ENCODE measurements at places on chromosomes 3 and 15.

- DNase-seq, result no peak
These were observed 103.1 kb upstream of the TLE3 start for GRCh38 chr15:70200511-70201424.

GRCh38 chr3:72058493-72059081, 273.6 kb upstream of the PROK2 start:
- DNase-seq, result no peak

GRCh38 chr3:94431876-94432570, 369.2 kb downstream of the NSUN3 start:
- no peak for DNase-seq

GRCh38 chr3:54736459-54736858, 191.4 kb downstream of the LRTM1 start:
- no peak for DNase-seq

DNA sequence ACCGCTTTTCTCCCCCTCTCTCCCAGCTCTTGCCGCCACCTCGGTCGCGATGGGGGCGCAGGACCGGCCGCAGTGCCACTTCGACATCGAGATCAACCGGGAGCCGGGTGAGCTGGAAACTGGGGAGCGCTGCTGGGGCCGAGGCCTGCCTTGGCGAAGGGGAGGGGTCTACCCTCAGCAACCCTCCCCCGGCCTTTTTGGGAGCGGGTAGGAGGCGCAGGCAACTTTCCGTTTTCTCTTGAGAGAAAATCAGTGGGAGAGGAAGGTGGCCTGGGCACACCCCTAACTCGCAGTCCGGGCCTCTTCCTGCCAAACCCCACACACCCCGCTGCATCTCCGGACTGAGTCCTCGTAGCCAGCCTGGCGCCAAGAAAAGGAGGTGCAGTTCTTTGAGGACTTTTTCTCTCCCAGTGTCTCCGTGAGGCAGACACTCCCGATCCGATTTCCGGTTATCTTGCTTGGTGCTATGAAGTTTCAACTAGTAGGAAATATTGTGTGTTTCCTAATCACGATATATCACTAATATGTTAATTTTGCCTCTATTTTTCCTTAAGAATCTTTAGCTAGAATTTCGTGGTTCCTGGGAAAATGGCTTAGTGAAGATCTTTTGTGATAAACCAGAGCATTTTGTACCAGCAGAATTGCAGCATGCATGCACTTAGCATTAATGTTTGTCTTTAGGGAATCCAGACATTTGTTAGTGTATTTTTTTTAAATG, 631 bp downstream of the NKTR start:
- peak; percentile 21 for DNase-seq

DNA sequence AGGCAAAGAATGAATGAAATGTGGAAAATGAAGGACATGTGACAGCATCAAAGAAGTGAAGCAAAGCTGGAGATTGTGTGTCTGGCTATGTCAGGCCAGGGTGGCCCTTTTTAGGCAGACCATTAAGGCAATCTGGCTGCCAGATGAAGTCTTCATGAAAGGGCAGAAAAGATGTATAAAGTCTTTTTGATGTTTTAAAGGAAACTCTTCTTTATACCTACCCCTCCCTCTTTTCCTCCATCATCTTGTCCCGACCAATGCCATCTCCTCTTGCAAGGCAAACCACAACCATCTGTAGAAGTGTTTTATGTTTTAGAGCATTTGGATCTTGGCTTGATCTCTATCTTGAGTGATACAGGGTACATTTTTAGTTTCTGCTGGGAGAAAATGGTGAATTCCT, 259.2 kb downstream of the LSAMP start:
- no peak for DNase-seq

GRCh38 chr3:171445620-171446204, 14.5 kb downstream of the TNIK start:
- no peak for DNase-seq

Data from stimulated activated CD4-positive, alpha-beta T cell treated with anti-CD3 and anti-CD28 coated beads, Interleukin-1b, Interleukin-23, amount 100 ng/mL, for 1 hour (primary cell).